SK-N-SH (cell line): ENCODE measurements at places on chromosomes 7 and 10.

- peak; percentile 32 for DNase-seq
Observed at GRCh38 chr10:44925224-44925623, 14.1 kb downstream of the TMEM72 start.

GRCh38 chr7:14341200-14341775 is 351.8 kb upstream of the ETV1 start:
- no peak for DNase-seq

DNA sequence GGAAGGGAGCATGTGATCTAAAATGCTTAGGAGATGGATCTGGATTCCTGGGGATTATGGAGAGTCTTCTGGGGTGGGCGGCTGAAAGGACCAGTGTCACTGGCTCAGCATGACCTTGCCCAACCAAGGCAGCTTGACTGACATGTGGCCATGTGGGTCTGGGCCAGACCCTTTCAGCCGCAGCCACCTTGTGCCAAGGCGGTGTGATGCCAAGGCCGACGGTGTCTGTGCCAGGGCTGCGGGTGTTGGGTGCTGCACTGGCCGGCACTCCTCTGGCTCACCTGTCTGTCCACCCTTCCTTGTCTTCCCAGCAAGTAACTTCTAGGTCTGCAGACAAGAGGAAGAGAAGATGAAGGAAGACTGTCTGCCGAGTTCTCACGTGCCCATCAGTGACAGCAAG is 8.8 kb downstream of the DEPP1 start:
- DNase-seq: no peak

DNA sequence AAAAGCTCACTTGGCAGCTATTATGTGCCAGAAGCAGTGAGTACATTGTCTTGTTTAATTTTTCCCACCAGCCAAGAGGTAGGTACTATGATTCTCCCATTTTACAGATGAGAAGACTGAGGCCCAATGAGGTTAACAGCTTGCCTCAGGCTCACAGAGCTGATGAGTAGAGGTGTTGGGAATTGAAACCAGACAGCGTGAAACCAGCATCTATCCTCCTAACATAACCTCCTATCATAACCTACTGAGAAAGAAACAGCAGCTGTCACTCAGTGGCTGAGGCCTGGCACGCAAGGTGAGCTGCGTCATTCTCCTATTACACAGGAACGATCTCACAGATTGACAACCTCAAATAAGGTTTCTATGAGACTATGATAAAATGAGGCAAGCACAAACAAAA is 6.2 kb downstream of the PYROXD2 start:
- no peak for DNase-seq

DNA sequence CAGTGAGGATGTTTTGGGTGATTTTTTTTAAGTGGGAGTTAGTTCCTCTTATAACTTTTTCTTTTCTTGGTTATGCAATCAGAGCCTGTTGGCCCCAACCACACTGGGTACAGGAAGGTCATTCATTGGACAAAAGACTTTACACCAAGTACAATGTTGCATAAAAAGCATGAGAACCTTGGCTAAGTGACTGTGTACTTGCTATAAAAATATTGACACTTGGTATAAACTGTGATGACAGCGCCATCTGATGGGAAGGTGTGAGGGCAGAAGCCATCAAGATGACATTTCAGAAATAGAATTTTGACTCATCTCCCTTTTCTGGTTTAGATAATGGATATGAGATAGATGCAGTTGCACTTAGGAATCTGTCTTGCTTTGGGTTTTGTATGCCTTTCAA is 126.4 kb upstream of the CCDC6 start:
- peak; percentile 37 for DNase-seq

DNA sequence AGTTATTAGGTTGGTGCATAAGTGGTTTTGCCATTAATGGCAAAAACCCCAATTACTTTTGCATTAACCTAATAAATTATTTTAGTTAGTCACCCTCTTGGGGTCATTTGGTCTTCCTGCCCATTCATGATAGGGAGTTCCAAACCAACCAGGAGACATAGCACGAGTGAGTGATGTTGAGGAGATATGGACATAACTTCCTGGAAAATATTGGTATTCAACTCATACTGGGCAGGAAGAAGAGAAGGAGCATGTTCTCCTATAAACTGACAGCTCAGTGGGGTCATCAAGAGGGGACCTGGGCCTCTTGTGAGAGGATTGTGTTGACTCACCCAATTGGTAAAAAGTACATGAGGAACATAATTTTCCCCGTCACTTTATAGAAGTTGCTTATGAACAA is 23.7 kb downstream of the SPAG6 start:
- DNase-seq: no peak

DNA sequence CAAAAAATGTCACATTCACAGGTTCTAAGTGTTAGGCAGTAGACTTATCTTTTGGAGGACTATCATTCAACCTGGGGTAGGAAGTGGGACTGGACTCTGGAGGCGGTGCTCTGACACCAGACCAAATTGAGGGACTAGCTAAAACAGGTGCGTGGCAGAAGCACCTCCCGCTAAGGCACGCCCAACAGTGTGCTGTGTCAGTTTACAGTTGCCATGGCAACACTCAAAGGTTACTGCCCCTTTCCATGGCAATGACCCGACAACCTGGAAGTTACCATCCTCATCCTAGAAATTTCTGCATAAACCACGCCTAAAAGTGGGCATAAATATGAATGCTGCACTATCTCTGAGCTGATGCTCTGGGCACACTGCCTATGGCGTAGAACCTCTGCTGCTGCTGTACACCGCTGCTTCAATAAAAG is 14.0 kb upstream of the BLNK start:
- no peak for DNase-seq

GRCh38 chr10:35329520-35329919 is 6.8 kb upstream of the CCNY start:
- no peak for DNase-seq

DNA sequence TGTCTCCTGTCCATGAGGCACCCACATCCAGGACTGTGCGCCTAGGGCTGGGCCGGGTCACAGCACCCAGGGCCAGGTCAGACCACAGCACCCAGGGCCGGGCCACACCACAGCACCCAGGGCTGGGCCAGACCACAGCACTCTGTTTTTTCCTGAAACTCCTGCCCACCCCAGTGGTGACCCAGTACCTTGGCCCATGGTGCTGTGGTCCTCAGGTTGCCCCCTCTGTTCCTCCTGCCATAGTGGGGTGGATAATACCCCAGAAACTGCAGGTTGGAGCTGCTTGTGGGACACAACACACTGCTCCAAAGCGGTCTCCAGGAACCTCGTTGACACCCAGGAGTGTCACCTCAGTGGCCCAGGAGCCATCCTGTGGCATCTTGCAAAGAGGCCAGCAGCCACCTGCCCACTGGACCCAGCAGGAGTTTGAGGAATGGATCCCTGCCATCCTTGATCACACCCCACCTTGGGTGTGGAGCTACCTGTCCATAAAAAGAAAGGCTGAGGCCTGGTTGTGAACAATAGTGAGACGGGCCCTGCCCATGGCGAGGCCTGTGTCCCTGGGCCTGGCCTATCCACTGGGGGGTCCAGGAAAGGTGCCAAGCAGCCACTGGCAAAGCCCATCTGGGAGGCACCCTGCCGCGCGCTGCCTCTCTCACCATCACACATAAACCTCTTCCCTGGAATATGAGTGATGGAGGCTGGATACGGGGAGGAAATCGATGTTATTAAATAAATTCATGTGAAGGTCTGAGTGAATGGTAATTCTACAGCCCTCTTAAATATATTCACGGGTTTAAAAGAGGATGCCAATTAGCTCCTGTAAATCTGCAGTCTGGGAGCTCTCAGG is 89.0 kb downstream of the NKX6-2 start:
- no peak for DNase-seq

GRCh38 chr10:26435852-26436251 is 2.3 kb upstream of the APBB1IP start:
- DNase-seq: no peak

GRCh38 chr7:114979388-114979787 is 57.5 kb downstream of the MDFIC start:
- DNase-seq: no peak

DNA sequence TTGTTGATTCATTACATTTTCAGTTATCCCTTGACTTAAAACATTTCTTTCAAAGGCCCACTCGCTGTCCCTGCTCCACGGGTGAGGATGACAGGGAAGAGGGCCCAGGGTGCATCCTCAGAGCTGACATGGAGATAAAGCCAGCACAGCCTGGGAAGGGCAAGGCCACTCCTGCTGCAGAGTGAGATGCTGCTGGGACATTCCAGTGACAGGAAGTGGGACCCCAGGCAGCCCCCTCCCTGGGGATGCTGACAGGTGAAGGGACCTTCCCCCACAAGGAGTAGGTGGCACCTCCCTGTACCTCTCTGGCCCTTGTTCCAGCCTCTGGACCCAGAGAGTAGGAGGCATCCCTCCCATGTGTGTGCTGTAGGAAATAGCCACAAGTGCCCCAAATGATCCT is 97.8 kb upstream of the DDC start:
- no peak for DNase-seq
